ENCODE measurements at places on chromosomes 6 and 20.

DNA sequence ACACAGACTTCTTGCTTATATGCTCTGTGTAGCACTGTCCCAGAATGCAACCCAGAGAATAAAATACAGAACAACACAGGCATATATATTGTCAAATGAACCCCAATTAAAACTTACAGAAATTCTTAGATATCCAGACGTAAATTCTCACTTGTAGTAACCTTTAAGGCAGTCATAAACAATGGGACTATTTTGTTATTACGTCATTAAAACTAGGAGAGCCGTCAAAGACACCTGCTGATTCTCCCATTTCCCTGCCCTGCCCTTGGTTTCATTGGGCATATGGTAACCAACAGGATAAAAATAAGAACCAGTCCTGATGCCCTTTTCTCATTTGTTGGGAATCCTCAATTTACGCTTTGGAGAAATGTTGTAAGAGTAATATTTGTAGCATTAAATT lies 871.3 kb upstream of the EYS start:
- DNase-seq, result no peak

DNA sequence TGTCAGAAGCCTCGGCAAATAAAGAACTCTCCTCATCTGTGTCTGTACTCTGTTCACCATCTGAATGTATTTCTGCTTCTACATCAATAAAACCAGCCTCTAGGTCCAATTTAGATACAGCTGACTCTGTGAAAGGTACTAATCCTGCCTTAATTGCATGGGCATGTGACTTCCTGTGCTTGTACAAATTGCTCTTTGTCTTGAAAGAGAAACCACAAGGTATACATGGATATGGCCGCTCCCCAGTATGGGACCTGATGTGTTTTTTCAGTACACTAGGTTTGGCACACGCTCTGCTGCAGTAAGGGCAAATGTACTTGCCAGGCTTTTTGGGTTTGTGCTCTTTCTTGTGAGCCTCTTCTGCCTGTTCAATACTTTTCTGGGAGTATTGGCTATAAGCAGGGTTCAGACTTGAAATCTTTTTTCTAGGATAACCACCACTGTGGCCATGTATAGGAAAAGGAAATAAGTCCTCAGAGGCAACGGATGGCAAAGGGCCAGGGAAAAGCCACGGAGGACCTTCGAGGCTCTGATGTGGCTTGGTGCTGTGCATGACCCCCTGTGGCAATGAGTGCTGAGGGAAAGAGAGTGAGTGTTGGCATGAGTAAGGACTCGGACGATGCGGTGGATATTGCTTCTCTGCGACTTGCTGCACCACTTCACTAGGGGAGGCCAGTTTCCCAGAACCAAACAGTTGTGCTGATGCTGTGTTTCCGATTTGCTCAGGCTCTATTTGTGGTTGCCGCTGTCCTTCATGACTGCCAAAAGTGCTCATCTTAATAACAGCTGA lies 170.9 kb downstream of the HIVEP2 start:
- DNase-seq, result no peak

DNA sequence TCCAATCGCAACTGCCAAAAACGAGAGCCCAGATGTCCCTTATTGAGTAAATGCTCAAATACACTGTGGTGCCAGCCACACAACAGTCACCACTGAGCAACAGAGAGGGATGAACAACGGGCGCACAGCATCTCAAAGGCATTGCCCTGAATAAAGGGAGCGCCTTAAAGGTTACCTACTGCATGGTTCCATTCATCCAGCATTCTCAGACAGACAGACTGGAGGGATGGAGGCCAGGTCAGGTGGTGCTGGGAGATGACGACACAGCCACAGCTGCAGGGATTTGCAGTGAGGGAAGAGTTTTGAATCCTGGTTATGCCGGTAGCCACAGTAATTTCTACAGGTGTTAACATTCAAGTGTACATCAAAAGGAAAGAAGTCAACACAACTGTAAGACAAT lies 615.5 kb upstream of the AGPAT4 start:
- DNase-seq, result no peak

- DNase-seq, result no peak
These were observed 512.6 kb upstream of the MAP3K7 start for GRCh38 chr6:91099479-91099878.

- DNase-seq, result no peak
These were observed 16.0 kb downstream of the ZBTB46 start for GRCh38 chr20:63814891-63815614.

GRCh38 chr20:13094976-13095375 lies 86.2 kb downstream of the SPTLC3 start:
- no peak for DNase-seq

GRCh38 chr20:4076033-4076432 lies 60.7 kb upstream of the RNF24 start:
- no peak for DNase-seq

- no peak for DNase-seq
These were observed 2.7 kb upstream of the DDR1 start for GRCh38 chr6:30881392-30882203.

DNA sequence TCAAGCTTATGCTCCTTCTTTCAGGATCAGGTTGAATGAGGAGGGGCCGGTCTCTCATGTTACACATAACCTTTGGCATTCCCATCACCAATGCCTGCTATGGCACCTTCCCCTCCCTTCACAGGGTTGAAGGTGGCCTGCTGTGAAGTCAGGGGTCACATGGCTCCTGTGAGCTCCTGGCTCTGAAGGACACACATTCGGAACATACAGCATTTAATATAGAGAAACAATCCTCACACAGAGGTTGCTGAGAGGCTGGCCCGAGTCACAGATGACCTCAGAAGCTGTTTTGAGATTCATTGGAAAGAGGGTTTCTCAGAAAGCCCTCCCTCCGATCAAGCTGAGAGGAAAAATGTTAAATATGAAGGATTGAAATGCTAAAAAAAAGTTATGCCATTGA lies 82.1 kb downstream of the PSMG4 start:
- no peak for DNase-seq

DNA sequence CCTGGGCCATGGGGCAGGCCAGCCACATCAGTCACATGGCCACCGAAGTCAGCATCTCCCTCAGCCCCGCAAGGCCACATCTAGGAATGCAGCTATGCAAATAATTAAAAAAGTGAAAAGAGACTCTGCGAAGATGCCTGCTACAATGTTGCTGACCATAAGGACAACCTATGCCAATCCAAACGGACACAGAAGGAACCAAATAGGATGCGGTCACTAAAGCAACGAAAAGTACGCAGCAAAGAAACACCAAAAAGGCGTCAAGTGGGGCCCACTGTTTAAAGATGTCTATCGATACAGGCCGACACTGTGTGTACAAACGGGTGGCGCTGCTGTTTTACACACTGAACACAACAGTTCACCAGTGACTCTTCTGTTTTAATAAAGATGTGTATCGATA lies 56.4 kb downstream of the TAF4 start:
- no peak for DNase-seq

DNA sequence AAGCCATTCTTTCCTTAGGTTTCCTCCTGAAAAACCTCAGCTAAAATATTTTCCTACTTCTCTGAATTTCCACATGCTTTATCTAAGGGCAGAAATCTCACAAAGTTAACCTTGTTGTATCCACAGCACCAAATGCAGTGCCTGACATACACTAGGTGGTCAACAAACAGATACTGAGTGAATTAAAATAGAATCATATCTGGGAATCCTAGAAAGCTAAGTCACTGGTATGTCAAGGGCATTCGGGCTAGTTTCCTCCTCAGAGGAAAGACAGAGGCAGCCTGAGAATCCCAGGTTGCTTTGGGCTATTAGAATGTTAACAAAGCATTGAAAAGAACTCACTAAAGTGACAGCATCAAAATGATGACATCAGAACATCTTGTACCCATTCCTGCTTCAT lies 132.7 kb upstream of the F13A1 start:
- no peak for DNase-seq

DNA sequence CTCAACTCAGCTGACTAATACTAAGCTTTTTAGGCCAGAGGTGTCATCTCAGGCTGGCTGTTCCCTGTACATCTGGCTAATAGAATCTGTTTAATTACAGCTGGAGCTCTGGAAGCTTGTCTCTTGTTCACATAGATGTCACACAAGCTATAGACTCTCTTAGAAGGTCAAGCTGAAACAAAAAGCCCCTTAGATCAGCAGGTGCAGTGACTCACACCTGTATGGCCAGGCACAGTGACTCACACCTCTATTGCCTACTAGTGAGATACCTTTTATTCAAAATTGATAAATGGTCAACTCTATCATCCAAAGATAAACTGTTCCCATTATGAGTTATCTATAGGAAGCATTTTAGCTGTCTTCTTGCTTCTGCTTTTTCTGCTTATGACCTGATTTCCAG lies 29.9 kb upstream of the MTHFD1L start:
- no peak for DNase-seq

DNA sequence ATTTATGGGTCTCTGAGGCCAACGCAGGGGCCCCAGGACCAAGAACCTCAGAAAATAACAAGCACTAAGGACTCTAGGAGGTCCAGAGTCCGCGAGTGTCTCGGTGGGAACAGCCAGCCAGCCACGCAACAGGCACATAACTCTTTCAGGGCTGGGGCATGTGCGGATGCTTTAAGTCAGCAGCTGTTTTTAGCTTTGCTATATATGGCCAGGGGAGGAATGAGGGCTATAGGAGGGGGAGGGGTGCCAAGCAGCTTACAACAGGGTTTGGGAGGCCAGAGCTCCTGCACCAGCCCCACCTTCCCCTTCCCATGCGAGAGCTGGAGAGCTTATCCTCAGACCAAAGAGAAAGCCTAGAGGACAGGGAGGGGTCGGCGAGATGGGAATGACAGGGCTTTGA lies 6.2 kb downstream of the JPH2 start:
- no peak for DNase-seq

DNA sequence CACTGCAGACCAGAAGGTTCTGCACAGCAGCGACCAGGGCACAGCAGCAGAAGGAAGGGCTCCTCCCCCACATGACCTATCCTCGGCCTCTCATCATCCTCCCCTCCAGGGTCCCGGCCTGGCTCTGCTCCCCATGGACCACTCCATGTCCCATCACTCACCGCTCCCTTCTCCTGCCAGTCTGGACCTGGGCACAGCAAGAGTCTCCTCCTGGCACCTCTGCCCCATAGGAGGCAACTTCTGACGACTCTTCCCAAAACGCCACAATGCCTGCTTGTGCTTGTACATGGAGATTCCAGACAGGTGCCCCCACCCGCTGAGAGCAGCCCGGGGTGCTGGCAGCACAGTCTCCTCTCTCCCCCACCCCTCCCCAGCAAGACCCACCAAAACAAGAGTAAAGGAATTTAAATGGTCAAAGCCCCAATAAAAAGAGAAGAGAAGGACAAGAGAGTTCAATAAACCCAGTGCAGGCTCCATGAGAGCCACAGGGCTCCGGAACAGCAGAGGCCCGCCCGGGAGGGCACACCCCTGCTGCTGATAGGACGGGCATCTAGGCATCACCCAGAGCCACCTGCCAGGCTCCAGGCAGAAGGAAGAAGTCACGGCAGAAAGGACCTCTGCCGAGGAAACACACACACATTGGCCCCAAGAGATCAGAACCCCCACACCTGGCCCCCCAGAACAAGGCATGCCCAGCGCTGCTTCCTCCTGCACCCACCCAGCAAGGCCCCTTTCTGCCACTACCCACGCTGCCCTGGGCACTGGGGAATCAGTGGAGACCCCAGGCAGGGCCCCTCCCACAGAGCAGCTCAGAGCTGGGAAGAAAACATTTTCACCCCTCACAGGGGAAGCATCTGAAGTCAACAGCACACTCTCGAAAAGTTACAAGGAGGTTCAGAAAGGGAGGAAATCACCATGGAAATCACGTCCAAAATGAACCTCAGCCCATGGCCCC lies 15.2 kb downstream of the TAF4 start:
- no peak for DNase-seq

DNA sequence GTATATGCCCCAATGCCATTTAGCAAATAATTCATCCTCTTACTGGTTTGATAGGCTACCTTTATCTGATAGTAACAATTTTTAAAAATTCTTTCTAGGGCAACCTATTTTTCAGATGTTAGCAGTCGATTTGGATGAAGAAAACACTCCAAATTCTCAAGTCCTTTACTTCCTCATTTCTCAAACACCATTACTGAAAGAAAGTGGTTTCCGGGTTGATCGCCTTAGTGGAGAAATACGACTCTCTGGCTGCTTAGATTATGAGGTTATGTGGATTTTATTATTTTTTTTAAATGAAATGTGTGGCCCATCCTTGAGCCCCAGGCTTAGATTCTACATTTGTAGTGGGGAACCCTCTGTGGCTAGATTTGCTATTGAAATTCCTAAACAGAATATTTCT lies 26.3 kb downstream of the CDH26 start:
- no peak for DNase-seq

GRCh38 chr20:53592992-53593465 lies 610 bp downstream of the ZNF217 start:
- DNase-seq, result no peak

GRCh38 chr6:72672906-72673305 lies 51.0 kb downstream of the KCNQ5 start:
- DNase-seq, result no peak

DNA sequence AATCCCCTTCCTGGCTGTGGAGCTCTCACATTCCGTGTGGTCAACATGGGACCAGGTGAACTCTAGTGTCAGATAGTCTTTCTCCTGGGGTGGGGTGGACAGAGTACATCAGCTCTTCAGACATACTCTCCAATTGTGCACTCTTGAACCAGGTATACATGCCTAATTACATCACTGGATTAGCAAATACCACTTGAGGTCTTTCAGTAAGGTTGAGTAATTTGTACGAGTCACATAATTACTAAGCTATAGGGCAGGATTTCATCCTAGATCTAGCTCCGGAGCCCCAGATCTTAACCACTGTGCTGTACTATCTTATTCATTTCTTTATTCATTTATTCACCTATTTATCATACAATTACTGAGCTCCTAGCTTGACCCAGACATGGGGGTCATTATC lies 821.3 kb downstream of the TFAP2A start:
- no peak for DNase-seq

GRCh38 chr20:49510562-49511122 lies 28.2 kb upstream of the KCNB1 start:
- DNase-seq, result no peak

GRCh38 chr6:116596815-116597214 lies 19.5 kb upstream of the RSPH4A start:
- no peak for DNase-seq

DNA sequence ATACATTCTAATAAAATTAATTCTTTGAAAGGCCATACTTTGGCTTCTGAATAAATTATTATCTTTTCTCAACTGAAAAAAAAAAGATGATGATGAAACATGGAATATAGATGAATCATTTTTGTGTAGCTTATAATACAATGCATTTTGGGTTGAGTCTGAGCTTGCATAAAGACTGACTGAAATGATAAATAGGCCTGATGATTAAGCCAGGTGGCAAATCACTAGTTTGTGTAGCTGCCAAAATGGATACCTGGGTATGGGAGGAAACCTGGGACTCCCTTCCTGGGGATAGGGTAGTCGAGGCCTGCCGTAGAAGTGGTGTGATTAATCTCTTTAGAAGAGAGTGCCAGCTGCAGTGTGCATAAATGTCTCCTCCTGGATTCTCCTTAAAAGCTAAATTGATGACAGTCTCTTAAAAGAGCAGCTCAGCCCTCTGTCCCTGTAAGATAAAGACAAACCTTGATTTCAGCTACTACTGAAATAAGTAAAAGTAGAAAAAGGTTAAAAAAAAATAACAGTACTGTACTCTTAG lies 275.1 kb downstream of the GRIK2 start:
- DNase-seq, result no peak

All from C1 segment of cervical spinal cord (tissue), 14 donors.